Right renal pelvis (tissue), 4 donors: ENCODE measurements at places on chromosomes 1 and 21. TPM values are rescaled to one million over a fixed set of nuclear protein-coding genes. Genes with fewer than 3 reads are reported as not detected.

DNA sequence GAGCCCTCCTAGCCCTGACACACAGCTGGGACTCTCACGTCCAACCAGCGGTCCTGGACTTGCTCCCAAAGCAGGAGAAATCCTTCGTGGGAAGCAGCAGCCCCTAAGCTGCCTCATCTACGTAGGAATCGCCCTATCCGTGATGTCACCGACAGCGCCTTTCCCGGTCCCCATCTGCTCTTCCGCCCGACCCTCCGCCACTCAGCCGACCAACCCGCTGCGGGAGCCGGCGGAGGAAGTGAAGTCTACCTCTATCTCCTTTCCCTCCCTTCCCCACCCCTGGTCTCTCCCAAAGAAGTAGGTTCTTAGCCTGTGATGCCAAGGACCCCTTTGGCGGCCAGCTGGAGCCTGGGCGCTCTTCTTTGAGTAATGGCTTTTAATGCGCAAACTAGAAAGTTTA is 272.1 kb downstream of the FAM72C start:
- no peak for DNase-seq

DNA sequence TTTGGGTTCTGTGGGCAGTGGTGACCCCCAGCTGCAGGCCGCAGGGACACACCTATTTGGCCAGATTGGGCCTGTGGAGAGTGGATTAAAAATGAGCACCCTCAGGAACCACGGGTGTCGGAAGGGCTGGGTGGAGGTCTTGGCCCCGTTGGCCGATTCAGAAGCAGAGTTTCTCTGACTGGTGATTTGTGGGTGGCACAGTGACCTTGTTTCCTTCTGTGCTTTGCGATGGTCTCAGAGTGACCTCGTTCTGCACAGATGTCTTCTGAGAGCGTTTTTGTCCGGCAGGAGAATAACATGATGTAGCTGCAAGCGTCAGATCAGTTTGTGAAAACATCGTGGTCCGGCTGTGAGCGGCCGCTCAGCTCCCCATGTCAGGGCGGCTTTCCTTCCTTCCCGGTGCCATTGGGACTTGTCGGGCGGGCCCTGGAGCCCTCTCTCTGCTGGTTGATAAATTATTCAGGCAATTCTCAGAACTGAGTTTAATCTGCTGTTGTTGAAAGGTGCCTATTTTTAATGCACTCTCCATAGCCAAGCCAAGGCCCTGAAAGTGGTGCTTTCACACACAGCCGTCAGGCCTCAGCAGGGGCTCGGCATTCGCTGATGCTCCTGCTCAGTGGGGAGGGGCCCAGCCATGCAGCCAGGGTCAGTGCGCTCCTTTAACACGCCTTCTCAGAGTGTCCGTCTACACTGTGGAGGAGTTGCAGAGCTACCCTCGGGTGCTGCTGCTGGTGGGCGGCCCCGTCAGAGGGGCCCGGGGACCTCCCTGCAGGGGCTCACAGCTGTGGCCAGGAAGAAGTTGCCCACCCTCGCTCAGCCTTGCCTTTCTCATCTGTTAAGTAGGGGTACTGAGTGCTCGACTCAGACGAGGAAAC is 26.8 kb downstream of the TRPM2 start:
- no peak for DNase-seq

- no peak for DNase-seq
Measured at GRCh38 chr1:233656032-233656635, 42.2 kb downstream of the KCNK1 start.

GRCh38 chr1:154206196-154206595 is at the start of gene CFAP141:
TSS of gene CFAP141 (minus strand) at chr1:154206333. CDS start at chr1:154206307, 26 bp downstream.
- DNase-seq: no peak

DNA sequence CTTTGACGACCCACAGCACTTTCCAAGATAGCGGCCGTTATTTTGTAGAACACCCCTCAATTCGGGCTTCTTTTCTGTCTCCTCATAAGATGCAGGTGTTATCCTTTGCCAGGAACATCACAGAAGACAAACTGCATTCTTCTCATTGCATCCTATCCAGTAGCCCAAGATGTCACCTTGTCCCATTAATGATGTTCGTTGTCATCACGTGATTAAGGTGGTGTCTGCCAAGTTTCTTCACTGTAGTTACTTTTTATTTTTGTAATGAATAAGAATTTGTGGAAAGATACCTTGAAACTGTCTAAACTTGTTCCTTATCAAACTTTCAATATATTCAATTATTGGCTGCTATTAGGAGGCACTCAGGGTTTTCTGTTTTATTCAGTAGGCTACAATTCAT is 39.4 kb downstream of the GNG4 start:
- no peak for DNase-seq

DNA sequence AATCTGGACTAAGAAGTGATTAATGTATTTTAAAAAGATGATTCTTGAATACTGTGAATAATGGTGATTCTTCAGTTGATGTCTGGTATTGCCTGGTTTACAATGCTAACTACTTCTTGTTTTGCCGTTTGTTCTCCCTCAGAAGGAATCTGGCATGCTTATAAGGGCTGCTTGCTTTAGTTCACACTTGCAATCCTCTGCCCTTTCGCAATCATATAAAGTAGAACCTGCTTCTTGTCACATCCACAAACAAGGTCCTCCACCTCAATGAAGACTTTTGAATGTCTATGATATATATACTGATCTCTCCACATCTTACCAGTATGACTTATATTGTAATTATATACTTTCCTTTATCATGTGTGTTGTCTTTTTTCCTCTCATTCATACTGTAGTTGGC is 92.6 kb downstream of the ADGRL4 start:
- DNase-seq: no peak

DNA sequence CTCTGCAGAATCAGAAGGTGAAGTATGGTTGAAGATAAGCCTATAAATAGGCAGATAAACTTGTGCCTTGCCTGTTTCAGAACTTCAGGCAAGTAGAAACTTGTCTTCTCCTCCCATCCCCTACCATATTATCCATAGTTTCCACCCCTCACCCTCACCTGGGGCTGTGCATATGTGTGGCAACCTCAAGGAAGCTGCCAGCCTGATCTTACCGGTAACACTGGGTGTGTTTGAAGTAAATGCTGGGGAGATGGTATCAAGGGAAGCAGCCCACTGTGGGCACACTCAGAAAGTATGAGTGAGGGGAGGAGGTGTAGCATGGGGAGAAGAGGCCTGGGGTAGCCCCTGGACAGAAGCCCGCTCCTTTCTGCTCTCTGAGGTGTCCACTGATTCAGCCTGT is 14.5 kb downstream of the VANGL2 start:
- no peak for DNase-seq

- no peak for DNase-seq
Measured at GRCh38 chr1:23436520-23437354, 12.2 kb upstream of the TCEA3 start.

DNA sequence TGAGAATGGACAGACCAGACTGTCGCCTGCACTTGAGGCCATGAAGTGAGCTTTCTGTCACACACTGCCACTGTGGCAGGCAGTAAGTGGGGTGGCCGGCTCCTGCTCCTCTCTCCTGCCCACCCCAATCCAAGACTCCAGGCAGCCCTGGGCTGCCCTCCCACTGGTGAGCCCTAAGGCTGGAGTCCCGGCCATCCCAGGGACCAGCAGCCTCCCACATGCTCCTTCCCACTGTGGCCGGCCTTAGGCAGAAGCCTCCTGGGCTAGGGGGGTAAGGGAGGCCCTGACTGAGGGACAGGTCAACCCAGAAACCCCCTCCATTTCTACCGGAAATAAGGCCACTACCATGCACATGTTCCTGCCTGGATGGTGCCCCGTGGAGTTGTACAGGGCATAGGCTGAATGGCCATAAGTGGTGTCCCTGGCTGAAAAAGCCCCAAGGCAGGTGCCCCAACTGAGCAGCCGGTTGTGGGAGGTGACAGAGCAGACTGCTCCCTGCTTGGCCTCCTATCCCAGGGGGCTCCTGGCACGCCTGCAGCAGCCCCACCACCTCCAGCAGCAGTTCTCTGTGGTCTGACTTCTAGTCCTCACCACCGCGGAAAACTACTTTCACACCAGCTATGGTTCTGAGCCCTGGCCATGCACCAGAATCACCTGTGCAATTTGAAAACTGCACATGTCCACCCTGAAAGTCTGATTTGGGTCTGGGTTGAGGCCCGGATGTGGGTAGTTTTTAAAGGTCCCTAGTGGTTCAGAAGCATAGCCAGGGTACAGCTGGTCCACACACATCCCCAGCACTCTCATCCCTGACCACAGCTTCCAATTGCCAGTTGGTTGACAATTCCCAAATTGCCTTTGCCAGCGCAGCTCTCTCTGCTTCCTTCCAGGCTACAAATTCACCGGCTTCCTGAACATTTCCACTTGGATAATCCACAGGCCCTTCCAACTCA is 1.6 kb upstream of the ARTN start:
- no peak for DNase-seq

GRCh38 chr1:192445839-192446489 is 129.2 kb downstream of the RGS21 start:
- peak; percentile 33 for DNase-seq

DNA sequence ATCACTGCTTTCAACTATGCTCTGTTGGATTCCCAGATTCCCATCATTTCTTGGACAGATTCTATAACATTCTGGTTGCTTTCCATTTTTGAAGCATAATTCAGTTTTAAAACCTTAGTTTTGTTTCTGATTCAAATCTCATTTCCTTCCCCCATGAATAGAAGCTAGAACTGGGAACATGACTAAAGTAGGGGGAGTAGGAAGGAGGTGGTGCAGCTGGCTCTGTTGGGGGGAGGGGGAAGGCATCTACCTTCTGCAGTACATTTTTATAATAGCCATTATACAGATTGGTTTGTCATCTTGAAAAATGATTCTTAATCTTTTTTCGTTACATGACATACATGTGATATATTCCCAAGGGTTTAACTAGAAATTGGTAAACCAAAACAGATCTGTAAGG is 48.1 kb downstream of the SMG7 start:
- no peak for DNase-seq

- no peak for DNase-seq
Measured at GRCh38 chr1:183417772-183418491, at the start of gene NMNAT2. TSS of gene NMNAT2 (minus strand) at chr1:183418380. CDS start at chr1:183418267, 113 bp downstream.

GRCh38 chr21:34351786-34352241 is 12.0 kb upstream of the KCNE2 start:
- peak; percentile 47 for DNase-seq

DNA sequence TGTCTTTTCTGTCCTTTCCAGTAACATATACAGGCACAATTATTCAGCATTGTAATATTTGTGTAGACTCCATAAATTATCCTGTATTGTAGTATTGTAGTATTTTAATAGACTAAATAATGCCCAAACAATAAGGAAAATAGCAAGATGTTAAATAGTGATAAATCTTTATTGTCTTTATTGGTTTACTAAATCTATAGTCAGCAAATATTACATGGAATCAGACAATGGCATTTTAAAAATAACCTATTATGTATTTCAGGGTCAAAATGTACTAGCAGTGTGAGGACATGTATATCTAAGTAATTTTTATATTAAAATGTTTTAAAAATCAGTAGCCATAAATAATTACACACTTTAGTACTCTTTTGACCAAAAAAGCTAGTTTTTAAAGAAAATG is 202.3 kb downstream of the GREM2 start:
- no peak for DNase-seq

GRCh38 chr21:31537872-31538576 is 121.5 kb upstream of the SOD1 start:
- no peak for DNase-seq

DNA sequence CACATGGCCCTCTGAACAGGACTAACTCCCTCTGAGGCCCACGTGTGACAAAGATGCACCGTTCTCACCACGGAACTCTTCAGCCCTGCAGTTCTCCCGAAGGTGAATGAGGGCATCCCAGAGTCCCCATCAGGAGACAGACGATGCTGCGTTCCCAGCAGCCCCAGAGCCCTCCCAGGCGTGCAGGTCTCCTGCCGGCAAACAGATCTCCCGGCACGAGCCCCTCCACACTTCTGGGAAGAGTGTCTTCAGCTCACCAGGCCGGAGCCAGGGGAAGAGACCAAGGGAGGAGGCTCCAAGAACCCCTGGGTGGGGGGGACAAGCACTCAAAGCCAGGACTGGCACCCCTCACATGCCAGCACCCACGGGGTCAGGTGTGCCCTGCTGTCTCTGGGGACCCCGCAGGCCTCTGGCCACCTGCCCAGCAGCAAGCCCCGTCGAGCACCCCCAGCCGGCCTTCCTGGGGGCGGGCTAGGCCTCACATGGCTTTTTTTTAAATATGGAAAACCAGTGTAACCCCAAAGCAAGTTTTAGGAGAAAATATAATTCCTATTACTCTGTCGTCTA is 45.1 kb upstream of the TRAPPC10 start:
- no peak for DNase-seq

DNA sequence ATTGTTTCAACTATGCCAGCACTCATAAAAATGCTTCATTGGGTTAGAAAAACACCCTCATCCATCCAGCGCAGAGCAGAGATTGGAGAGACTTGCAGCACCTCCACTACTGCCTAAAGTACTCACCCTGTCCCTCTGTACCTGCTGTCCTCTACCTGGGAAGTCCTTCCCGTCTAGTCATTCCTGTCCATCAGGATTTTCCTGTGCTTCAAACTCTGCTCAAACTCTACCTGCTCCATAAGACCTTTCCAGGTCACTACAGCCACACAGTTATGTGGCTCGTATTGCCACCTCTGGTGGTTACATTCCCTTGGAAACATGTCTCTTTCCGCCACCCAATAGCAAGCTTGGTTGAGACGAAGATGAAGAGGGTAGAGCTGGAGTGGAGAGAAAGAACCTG is 7.2 kb downstream of the OVGP1 start:
- no peak for DNase-seq

GRCh38 chr1:204692325-204692840 is 6.8 kb upstream of the LRRN2 start:
- no peak for DNase-seq

DNA sequence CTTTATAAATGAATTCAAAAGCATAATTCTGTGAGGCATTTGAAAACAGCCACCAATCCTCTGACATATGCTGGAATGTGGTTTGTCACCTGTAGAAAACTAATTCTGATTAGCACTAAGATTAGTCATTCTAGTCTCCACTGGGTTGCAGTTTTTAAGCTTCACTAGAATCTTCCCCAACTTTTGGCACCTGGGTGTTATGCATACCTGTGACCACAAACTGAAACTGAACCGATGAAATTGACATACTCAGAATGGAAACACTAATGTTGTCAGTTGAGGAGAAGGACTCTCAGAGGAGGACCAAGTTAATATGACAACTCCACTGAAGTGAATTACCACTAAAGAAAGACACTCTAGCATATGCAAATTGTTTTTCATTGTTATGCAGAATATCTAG is 285.8 kb upstream of the NEGR1 start:
- no peak for DNase-seq

GRCh38 chr1:8476006-8476405 is 158.1 kb downstream of the SLC45A1 start:
- no peak for DNase-seq

- no peak for DNase-seq
Measured at GRCh38 chr1:235093013-235093695, 35.5 kb downstream of the TOMM20 start.

GRCh38 chr21:34018185-34018584 is 55.2 kb upstream of the MRPS6 start:
- DNase-seq: no peak

RIPPLY3 gene
- polyA plus RNA-seq: 2.2 TPM

LCE3C gene
- polyA plus RNA-seq: not detected

RXRG gene
- 2.0 TPM for polyA plus RNA-seq

TNFSF4 gene
- polyA plus RNA-seq: 2.0 TPM

NPR1 gene
- 64.8 TPM for polyA plus RNA-seq

TMEM59 gene
- 376 TPM for polyA plus RNA-seq

IGSF3 gene
- 29.5 TPM for polyA plus RNA-seq

MR1 gene
- 5.4 TPM for polyA plus RNA-seq
